Left renal pelvis (tissue), 4 donors: ENCODE measurements at places on chromosomes 1 and 21. TPM values are rescaled to one million over a fixed set of nuclear protein-coding genes. Genes with fewer than 3 reads are reported as not detected.

Gene RASAL2
- 18.5 TPM for polyA plus RNA-seq

Gene LENEP
- polyA plus RNA-seq = 0.30 TPM

Gene SLC22A15
- 5.9 TPM for polyA plus RNA-seq

Gene CELSR2
- 39.7 TPM for polyA plus RNA-seq

DNA sequence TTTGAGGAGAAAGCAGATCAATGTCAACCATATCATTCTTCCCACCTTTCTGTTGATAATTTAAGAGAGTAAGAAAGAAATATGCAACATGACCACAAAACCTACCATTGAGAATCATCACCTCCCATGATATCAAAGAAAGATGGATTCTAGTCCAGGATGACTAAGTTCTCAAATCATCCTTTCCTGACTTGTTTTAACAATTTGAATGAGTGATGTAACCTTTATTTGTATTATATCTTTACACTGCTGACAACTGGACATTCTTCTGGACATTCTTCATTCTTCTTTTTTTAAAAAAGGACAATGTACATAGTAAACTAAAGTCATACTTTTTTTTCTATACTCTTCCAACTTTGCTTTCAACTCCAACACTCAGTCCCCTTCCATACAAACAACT lies 9.5 kb downstream of the PSMB4 start:
- no peak for DNase-seq

- no peak for DNase-seq
Observed at GRCh38 chr1:226482975-226483700, 65.4 kb upstream of the STUM start.

GRCh38 chr1:93358293-93358692 lies 12.6 kb downstream of the DR1 start:
- DNase-seq = no peak

Gene TFF3
- polyA plus RNA-seq = 3.0 TPM

DNA sequence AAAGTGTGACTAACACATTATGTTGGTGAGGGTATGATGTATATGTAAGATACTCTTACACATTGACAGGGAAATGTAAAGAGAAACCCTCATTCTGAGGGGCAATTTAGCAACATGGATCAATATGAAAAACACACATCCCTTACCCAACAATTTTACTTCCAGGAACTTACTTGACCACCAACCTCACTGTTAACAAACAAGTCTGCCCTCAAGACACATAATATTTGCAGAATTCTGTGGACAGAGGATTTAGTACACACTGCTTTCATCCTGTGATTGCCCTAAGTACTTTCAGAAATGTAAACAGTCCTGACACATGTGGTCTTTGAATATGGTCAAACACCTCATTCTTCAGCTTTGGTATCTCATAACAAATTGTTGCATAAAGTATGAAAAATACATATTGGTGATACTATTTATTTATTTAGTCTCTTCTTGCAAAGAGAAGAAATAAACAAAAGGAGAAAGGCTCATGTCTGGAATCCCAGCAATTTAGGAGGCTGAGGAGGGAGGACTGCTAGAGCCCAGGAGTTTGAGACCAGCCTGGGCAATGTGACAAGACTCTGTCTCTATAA lies 6.9 kb downstream of the USP48 start:
- DNase-seq = no peak

Gene DOP1B
- 8.2 TPM for polyA plus RNA-seq

Gene FMO2
- polyA plus RNA-seq = 2.1 TPM

DNA sequence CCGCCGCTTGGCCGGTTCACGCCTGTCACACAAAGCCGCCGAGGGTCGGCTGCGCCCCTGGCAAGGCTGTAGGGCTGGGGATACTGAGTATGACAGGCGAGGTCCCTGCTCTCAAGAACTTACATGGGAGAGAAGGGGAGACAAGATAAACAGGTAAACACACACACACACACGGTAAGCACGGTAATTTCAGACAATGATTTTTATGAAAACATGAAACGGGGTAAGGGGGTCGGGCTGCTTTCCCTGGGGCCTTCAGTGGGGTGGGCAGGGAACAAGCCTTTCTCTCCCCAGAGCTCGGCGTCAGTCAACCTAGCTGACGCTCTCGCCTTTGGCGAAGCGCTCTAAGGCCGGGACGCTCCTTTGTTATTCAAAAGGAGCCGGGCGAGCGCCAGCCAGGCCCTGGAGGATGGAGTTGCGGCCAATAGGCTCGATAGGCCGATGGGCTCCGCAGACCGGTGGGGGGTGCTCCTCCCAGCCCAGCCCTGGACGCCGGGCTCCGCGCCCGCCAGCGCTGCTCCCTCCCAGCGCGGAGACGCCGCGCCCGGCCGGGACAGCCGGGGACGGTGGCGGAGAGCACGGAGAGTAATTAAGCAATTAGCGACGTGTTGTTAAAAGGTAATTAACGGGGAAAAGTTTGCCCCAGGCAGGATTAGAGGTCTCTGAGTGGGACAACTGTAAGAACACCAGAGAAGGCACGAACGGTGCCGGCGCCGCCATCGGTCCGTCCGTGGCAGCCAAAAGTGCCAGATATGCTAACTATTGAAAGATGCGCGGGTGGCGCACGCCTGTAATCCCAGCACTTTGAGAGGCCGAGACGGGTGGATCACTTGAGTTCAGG lies 950 bp upstream of the INKA2 start:
- no peak for DNase-seq

Gene OR6K3
- polyA plus RNA-seq = not detected

DNA sequence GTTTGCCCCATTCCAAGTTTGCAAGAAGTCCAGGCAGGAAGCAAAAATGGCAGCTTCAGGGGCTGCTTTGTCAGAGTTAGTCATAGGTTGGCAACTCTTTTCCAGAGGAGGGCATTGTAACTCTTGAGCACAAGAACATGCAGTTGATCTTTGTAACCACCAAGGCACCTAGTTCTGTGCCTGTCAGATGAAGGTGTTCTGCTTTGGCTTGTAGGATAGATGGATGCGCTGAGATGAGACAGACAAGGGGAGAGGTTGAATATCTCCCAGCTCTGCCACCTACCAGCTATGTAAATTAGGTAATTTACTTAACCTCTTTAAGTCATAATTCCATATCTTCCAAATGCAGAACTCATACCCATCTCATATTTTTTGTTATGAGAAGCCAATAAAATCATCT lies 89.3 kb downstream of the ZNF648 start:
- DNase-seq = no peak

GRCh38 chr1:165129568-165130164 lies 226.8 kb downstream of the LMX1A start:
- peak; percentile 55 for DNase-seq

- no peak for DNase-seq
Observed at GRCh38 chr21:29304597-29304996, 5.9 kb downstream of the BACH1 start.

Gene KRTAP25-1
- polyA plus RNA-seq = not detected

Gene ILDR2
- polyA plus RNA-seq = 14.9 TPM

DNA sequence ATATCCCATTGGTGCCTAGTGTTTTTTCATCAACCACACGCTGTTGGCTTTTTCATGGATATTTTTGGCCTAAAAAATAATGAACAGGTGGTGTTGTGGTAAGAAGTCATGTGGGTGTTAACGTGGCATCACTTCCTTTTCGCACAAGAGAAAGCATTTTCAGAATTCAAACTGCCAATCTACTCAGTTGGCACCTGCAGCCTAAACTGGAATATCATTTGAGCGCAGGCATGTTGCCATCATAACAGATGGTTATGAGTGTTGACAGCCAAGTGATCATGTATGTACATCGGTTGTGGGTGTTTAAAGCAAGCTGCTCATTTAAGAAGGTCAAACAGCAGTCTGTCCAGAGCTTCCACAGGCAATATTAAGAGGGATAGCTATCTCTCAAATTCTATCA lies 1963.0 kb downstream of the NCAM2 start:
- no peak for DNase-seq

DNA sequence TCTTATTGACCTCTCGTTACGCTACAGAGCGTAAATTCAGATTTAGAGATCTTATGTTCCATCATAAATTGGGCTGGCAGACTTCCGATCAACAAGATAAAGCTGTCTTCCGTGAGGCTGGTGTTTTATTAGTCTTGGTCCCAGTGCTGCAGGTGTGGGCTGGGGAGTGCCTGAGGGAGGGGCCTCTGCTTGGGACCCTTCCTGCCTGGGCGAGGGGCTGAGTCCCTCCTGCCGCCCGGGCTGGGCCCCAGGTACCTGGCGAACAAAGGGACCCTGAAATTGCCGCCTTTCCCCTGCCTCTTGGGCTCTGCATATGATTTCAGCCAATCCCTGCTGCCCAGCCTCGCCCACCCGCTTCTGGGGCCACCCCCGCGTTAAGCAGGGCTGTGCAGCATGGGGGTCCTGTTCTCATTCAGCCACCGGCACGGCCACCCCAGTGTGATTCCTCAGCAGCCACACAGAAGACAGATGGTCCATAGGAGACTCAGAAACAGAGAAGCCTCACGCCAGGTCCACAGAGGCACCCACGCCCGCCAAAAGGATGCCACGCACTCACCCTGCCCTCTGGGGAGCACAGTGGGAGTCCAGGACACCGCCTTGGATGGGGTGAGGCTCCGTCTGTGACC lies 6.1 kb upstream of the SAMD11 start:
- DNase-seq = no peak

DNA sequence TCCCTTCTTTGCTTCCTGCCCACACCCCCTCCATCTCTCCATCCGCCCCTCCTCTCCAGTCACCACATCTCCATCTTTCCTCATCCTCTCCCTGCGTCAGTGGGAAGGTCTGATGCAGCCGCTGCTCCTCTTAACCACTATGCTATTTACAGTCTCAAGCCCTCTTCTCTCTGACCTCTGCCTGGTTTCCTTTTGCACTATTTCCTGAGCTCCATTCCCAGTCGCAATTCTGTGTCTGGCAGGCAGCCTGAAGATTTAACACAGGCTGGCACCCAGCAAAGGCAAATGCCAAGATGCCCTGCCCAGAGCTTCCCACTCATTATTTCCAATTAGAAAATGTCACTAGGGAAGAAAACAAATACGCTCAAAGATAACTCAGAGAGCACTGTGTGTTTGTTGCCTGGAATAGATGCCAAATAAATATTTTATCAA lies 89.6 kb upstream of the LPGAT1 start:
- no peak for DNase-seq

Gene S100A7
- polyA plus RNA-seq = not detected

GRCh38 chr1:196977278-196977677 lies at the start of gene CFHR5:
CFHR5 (plus strand) TSS chr1:196977556; CDS start chr1:196977665, 109 bp downstream.
- DNase-seq = no peak

DNA sequence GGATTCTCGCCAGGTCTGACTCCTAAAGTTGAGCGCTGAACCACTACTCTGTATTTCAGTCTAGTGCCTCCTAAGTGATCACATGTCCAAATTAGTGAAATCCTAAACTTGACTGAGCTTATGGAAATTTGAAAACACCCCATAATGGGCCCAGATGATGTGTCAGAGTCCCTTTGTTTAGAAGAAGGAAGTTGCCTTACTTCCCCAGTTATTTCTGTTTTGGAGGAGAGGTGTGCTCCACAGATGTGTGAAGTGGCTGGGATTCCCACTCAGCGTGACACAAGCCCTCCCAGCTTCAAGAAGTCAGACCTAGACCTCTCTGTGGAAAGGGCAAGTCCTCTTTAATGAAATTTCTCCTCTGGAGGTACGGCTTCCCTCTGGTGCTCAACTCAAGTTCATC lies 188.8 kb downstream of the TTLL7 start:
- no peak for DNase-seq

DNA sequence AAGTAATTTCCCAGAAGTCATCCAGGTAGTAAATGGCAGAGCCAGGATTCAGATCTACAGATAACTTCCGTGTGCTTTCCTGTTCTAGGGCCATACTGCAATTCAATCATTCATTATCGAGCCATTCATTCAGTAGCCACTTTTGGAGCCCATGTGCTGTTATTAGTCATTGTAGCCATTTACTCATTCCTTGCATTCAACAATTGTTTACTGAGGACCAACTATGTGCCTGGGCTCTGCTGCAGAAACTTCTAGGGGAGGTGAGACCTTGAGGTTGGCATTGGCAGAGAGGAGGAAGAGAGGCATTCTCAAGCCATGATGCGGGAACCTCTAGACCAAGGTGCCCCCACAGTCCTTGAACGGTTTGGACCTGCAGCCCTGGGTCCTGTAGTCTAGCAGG lies 27.9 kb downstream of the EPHB2 start:
- DNase-seq = no peak

Gene TRMT1L
- 21.9 TPM for polyA plus RNA-seq

Gene LDLRAD2
- polyA plus RNA-seq = 3.3 TPM

DNA sequence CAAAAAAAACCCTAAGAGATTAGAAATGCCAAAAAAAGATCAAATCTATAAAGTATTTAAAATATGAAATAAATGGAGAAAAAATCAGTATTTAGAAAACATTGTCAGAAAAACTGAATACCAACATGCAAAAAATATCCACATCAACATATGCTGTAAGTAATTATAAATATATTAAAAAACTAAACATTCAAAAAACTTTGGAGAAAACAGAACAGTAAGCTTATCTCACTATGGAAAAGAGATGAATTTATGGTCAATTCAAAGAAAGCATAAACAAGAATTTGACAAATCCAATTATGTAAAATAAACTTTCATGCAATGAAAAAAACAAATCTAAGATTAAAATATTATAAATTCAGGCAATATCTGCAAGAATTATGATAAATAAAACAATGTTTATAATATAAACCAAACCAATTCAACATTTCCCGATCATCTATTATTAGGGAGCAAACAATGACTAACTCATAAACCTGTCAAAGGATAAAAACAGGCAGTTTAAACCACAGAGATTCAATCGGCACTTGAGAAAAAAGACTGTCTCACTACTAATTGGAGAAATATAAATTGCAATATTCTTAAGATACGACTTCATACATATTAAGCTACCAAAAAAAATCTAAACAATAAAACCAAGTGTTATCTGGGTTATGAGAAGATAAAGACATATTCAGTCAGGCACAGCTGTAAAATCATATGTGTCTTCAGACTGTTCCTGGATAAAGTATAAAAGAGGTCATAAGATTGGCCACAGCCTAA lies 21.8 kb downstream of the EYA3 start:
- DNase-seq = no peak

DNA sequence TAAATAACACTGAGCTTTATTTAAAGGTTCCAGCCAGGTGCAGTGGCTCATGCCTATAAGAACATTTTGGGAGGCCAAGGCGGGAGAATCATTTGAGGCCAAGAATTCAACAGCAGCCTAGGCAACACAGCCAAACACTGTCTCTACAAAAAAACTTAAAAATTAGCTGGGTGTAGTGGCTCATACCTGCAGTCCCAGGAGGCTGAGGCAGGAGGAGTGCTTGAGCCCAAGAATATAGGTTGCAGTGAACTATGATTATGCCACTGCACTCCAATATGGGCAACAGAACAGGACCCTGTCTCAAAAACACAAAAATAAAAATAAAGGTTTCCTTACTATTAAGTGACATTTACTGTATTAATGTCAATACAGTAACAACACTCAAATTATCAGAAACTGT lies 2.1 kb downstream of the TAF12 start:
- DNase-seq = no peak

Gene ELAVL4
- polyA plus RNA-seq = 5.4 TPM
